ENCODE measurements at places on chromosomes 3 and 15.

DNA sequence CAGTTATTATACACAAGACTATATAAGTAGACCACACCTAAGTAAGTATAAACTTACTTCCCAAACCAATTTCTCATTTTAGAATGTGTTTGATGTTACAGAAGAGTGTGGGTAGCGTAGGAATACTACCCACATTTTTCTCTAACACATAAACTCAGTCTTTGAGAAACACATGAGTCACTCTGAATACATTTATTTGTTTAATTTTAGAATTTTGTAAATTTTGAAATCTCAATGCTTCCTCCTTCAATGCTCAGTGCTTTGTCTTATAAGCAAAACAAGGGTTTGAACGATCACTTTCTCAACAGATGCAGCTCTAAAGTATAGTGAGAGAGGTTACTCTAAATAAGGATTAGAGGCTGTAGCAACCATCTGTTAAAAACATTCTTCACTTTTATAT is 700.8 kb downstream of the SI start:
- no peak for DNase-seq

DNA sequence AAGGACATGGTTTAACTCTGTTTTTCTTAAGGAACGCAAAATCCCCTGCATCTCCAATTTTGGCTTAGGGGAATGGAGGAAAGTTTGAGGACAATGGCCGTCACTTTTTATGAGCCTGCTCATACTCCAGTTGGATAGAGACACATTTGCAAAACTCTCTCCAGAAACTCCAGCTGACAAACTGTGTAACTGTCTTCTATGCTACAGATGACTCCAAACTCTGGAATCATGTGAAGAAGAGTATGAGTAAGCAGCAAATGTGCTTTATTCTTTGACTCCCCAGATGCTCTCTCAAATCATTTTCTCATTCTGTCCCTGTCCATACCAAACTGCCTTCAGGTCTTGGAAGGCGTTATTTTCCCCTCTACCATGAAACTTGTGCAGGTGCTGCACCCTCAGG is 226.5 kb upstream of the GPR149 start:
- DNase-seq = no peak

- DNase-seq = no peak
Observed at GRCh38 chr3:14212032-14212431, 33.4 kb downstream of the LSM3 start.

DNA sequence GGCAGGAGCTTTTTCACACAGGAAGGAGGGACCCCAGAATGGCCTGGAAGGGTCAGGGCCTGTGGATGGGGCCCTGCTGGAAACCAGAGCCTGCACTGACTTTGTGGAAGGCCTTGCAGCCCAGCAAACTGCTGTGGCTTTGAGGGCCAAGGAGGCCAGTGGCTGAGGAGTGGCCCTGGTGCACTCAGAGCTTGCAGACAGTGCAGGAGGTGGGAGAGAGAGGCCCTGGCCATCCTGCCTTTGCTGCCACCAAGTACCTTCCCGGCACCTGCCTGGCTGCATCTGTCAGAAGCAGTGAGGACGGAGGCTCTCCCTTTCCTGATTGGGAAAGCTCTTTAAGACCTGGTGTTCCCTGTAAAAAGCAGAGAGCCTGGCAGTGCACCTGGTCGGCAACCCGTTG is 6.4 kb downstream of the PSTPIP1 start:
- no peak for DNase-seq

DNA sequence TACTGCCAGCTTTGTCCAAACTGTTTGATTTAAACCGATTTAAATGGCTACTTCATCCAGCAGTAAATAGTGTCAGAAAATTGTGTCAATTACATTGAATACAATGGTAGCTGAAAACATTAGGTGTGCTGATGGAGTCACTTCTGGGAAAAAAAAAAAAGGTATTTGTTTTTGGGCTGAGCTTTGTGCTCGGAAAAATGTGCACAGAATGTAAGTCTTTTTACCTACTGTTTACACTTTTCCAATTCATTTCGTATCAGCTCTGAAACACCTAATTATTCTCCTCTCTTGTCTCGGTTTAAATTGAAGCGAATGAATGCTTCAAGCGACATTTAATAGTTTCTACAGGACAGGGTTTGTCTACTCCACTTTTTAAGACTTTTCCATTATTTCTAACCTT is 1078.4 kb downstream of the ROBO1 start:
- DNase-seq = no peak

- no peak for DNase-seq
Observed at GRCh38 chr3:163576314-163576713, 1502.0 kb downstream of the SI start.

GRCh38 chr3:169563775-169564059 is 99.8 kb downstream of the MECOM start:
- DNase-seq = peak; percentile 11

DNA sequence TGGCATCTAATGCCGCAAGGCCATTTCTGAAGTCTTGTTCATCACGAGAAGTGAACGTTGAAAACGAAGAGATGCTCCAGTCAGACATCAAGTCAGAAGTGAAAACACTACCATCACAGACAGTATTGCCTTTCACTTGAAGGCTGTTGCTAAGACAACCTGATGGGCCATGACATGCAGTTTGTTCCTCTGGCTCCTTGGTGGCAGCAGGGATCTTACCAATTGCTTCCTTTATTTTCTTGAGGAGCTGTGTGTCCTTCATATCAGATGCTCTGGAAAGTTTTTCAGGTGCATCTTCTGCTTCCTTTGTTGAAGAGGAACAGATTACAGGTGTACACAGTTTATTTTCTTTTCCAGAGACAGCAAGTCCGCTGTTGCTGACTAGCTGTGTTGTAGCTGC is 30.7 kb upstream of the MYLK start:
- no peak for DNase-seq

- no peak for DNase-seq
Observed at GRCh38 chr3:151315846-151316245, 774 bp downstream of the GPR87 start.

GRCh38 chr15:46137443-46137842 is 502.6 kb downstream of the SQOR start:
- no peak for DNase-seq

DNA sequence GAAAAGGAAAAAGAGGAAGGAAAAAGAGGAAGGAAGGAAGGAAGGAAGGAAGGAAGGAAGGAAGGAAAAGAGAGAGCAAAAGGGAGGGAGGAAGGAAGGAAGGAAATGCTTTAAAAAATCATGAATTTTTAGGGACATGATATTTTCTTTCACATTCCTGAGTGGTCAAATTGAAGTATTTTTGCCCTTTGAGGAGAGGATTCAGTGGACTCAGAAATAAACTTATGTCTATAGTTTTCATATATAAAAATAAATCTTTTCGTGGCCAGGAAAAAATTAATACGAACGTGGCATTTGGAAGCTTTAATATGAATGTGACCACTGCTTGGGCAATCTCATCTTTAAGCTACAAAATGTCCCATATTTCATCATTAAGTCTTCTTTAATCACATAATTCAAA is 183.0 kb upstream of the TMCO5A start:
- DNase-seq = no peak

DNA sequence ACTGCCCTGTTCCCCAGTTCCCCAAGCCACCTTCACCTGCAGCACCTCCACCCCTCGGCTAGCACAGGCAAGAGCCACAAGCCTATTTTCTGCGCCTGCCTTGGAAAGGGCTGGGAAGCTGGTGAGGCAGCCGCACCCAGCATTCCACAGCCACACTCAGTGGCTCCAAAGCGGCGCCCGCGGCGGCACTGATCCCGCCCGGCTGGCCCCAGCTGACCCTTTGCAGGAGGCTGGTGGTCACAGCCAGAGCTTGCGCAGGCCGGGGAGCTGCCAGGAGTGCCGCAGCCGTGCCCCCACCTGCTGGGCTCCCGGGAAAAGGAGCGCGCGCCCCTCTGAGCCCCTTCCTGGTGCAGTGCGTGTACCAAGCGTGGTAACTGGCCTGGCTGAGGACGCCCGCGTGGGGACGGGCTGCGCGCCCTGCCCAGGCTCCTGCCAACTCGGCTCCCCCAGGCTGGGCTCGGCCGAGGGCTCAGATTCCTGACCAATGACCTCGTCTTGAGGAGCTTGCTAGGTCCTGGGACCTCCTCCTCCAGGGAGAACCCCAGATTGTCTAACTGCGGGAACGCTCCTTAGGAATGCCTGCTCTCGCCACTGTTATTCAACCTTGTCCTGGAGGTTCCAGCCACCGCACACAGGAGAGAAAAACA is 13.3 kb downstream of the GRAMD2A start:
- DNase-seq = no peak

- DNase-seq = peak; percentile 43
Observed at GRCh38 chr3:61110576-61110975, 140.7 kb downstream of the FHIT start.

DNA sequence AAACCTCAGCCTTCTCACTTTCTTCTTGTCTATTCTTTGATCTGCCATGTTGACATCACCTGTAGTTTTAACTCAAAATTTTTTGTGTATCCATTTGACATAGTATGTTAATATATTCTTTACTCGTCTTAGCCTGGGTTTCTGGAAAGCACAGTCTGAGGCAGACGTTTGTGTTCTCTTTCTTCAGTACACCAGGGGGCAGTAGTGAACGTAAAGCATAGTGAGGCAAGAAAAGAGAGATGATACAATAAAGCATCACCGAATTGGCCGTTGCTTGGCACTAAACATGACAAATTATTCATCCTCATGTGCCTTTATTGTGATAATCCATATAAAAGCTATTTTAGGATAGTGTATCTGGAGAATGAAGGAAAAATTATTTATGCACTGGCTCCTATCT is 141.0 kb upstream of the MYRIP start:
- peak; percentile 62 for DNase-seq

GRCh38 chr3:23859012-23859743 is 53.4 kb downstream of the UBE2E1 start:
- no peak for DNase-seq

- peak; percentile 19 for DNase-seq
Observed at GRCh38 chr15:58410353-58410752, 21.4 kb upstream of the LIPC start.

DNA sequence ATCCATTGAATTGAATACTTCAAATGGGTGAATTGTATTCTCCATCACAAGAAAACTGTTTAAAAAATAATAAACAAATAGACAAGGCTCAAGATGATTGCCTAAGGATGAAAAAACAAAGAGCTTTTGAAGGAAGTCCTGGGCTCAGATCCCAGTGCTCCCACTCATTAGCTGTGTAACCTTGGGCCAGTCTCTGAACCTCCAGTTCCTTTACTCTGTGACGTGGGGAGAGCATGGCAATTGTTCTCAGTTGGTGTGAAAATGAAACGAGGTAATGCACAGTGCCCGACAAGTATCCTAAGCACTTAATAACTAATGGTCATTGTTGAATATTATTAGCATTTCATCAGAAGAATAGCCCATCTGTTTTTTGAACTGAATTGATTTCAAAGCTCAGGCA is 40.7 kb downstream of the TNIK start:
- DNase-seq = no peak

- DNase-seq = no peak
Observed at GRCh38 chr15:83462953-83463433, 15.9 kb downstream of the SH3GL3 start.

- DNase-seq = no peak
Observed at GRCh38 chr3:10852066-10852808, 36.2 kb downstream of the SLC6A11 start.

- no peak for DNase-seq
Observed at GRCh38 chr3:117537949-117538348, 828.4 kb downstream of the TUSC7 start.

GRCh38 chr3:100114413-100115030 is at the start of gene FILIP1L:
TSS of gene FILIP1L (minus strand) at chr3:100114501.
- no peak for DNase-seq

GRCh38 chr3:172203522-172204258 is 164.3 kb downstream of the FNDC3B start:
- DNase-seq = no peak

GRCh38 chr3:109413049-109413448 is 75.7 kb upstream of the DPPA4 start:
- no peak for DNase-seq

- DNase-seq = no peak
Observed at GRCh38 chr3:157586293-157586692, 83.1 kb upstream of the VEPH1 start.

DNA sequence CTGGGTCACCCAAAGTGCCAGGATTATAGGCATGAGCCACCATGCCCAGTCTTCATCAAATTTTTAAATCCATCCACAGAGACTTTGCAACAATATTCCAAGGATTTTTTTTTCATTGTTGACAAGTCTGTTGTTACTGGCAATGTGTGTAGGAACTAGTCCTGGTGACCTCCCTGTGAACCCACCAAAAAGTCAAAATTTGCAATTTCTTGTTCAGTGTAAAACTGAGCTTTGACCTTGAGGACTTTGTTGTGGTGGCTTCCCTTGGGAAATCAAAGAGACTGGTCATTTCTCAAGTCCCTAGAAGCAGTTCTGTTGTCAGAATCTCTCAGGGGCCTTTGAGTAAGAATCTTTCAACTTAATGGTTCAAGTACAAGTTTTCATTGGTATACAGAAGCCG is 36.9 kb upstream of the COL8A1 start:
- DNase-seq = no peak

DNA sequence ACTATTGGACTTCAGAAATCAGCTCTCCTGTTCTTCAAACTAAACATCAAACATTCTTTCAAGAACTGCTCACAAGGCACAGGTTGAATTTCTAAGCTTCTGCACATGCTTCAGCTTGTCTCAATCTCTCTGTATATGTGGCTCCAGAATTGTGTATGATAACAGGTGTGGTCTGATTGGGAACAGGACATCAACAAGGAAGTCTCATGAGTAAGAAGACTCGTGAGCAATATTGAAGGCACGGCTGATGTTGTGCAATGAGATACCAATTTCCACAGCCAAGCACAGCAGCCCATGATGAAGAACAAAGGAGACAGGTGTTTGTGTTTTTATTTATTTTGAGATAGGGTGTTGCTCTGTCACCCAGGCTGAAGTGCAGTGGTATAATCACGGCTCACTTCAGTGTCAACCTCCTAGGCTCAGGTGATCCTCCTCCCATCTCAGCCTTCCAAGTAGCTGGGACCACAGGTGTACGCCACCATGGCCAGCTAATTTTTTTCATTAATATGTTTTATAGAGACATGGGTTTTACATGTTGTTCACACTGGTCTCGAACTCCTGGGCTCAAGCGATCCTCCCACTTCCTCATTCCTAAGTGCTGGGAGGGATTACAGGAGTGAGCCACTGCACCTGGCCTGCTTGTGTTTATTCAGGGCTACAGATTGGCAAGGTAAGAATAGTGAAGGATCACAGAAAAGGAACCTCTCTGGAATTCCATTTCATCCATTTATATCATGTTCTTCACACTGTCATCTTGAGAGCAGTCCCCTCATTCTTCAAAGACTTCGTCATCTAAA is 32.2 kb upstream of the ABHD17C start:
- DNase-seq = no peak

GRCh38 chr3:124526601-124527000 is 203.7 kb upstream of the UMPS start:
- no peak for DNase-seq

- DNase-seq = peak; percentile 13
Observed at GRCh38 chr15:66912001-66912400, 153.4 kb upstream of the SMAD3 start.

DNA sequence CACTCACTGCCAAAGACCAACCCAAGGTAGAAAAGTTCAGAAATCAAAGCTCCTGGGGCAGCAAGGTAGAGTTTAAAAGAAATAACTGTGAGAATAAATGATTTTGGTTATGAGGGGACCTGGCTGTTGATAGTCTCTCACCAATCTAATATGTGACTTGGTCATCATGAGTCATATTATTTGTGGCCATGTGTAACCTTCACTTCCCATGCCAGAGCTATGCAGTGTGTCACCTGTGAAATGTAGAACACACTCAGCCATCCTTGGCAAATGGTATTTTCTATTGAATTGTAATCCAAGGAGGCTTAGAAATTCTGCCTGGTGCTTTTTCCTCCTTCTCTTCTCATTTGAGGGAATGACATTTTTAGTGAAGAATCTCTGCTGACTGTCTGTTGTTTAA is 184.2 kb upstream of the STAC start:
- no peak for DNase-seq

- no peak for DNase-seq
Observed at GRCh38 chr15:92453607-92454006, 59.9 kb downstream of the ST8SIA2 start.

Measured in GM12865 (cell line).